ENCODE measurements at places on chromosomes 12 and 14.

DNA sequence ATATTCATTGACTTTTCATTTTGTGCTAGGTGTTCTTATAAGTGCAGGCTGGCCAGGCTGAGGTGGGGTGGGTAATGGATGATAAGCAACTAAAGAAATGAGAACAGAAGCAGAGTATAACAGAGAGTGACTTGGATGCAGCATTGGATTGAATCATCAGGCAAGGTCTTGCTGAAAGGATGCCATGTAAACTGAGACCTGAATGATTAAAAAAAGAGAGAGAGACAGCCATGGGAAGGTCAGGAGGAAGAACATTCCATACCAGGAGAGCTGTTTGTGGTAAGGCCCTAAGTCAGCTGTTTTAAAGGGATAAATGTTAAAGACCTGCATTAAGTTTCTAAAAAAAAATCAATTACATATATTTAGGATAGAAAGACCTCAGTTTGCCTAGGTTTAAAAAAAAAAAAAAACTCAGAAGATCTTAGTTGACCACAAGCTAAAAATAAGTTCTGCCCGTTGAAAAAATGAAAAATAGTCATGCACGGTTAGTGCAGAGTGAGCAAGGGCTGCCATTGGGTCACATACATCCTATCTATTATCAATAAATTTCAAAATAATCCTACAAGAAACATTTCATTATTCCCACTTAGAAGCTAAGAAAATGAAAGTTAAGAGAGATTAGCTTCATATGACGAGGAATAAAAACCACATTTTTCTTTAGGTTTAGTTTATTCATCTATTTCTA lies 37.2 kb downstream of the IFNG start:
- DNase-seq = no peak

DNA sequence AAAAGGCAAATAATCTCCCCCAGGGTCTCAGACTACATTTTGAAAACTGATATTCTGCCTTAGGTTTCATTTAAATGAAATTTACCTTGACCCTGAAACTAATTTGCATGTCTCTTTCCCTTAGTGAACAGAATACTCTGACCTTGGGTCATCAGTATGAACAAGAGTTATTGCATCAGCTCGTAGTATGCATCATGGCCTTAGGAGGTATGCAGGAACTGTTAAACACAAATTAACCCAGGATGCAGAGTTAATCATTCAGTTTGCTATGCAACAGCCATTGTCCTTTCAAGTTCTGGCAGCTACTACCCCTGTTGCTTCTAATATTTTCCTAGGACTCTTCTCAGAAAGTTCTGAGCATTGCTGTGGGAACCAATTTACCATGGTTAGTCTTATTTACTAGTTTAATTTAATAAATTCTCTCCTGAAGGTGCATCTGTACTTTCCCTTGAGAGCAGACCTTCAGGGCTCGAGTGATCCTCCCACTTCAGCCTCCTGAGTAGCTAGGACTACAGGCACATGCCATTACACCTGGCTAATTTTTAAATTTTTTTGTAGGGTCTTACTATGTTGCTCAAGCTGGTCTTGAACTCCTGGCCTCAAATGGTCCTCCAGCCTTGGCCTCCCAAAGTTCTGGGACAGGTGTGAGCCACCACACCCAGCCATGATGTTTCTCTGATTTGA lies 126.7 kb downstream of the TTC6 start:
- no peak for DNase-seq

DNA sequence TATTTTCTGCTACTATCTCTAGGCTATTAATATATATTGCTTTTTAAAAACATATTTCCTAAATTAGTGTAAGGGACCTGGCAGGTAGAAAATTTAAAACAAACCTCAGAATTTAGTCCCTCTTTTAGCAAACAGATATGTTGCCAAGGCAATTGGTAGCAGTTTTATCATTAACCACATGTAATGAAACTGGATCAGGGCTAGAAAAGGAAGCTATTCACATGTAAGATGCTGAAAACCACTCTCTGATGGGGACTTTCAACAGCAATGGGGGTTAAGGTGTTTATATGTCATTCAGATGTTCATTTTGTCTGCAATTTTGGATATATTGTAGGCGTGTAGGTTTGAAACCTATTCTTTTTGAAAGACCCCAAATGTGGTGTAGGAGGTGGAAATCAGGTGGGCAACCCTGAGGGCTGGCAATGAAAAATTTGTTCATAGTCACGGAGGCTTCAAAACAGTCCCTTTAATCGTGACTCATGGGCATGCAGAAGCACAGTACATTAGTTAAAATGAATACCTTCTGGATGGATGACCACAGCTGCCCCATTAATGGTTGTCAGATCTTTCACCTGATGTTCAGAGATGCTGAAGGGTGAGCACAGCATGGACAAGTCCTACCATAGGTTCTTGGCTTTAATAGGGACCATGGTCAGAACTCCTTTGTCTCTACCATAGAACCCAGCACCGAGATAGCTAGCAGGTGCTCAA lies 5.9 kb upstream of the PKP2 start:
- DNase-seq = no peak

DNA sequence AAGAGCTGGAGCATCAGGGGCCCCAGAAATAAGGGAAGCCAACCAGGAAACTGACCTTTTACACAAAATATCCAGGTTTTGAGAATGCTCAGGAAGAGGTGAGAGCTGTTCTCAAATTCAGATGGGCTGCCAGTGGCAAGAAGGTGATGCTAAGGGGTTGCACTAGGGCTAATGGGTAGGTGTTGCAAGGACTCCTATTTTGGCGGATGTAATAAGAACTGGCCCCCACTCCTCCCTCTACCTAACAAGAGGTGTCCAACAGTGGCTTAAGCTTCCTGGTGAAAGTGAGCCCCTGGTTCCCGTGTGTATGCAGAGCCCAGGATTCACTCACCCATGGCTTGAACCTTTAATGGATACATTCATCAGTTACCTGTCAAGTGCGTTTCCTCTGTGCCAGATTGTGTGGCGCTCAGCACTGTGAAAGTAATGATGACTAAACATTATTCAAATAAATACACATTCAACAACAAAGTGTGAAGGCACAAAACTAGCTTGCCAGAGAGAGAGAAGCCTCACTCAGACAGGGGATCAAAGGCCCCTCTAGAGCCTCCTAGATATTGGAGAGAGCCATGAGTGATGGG lies 705 bp upstream of the CHGA start:
- no peak for DNase-seq

GRCh38 chr12:24820872-24821271 lies 128.0 kb downstream of the BCAT1 start:
- no peak for DNase-seq

GRCh38 chr12:34301251-34302130 lies 279.2 kb downstream of the ALG10 start:
- no peak for DNase-seq

DNA sequence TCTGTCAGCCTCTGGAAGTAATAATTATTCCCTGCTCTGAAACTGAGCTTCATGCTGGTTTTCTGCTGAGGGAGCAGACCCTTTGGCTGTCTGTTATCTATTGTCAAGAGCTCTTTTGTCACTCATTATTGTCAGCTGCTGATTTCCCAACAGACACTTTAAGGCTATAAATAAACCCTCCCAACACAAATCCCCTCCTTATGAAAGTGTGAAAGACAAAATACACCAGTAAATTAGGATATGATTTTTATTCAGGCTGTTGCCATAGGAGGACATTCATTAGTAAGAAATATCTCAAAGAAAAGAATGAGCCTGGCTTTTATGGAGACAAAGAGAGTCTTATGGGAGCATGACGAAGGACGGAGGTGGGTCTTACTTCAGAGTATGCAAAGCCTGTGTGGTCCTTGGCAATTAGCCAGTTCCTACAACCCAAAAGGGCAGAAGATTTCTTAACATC lies 180.8 kb downstream of the CRADD start:
- DNase-seq = no peak

- no peak for DNase-seq
Measured at GRCh38 chr12:70730675-70731180, 93.5 kb upstream of the PTPRB start.

GRCh38 chr14:104876251-104876699 lies 11.2 kb downstream of the CEP170B start:
- no peak for DNase-seq

- DNase-seq = no peak
Measured at GRCh38 chr12:24649634-24650033, 299.3 kb downstream of the BCAT1 start.
